ENCODE measurements at places on chromosomes 2 and 18.

DNA sequence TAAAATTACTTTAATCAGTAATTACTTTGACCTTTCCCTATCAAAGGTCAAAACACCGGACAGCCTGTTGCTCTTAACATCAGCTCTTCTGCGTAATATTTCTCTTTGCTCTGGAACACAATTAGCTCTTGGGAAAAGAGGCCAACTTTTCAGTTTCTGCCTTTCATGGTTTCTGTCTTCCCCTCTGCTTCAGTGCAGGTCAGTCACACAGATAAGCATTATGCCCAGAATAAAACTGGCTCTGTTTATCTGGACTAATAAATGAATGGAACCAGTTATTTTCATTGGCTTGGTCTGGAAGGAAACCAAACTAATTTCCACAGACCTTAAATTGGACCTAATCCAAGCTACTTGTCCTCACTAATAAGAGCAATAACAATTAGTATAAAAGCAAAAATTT, 26.2 kb upstream of the GALNT3 start:
- DNase-seq: no peak

DNA sequence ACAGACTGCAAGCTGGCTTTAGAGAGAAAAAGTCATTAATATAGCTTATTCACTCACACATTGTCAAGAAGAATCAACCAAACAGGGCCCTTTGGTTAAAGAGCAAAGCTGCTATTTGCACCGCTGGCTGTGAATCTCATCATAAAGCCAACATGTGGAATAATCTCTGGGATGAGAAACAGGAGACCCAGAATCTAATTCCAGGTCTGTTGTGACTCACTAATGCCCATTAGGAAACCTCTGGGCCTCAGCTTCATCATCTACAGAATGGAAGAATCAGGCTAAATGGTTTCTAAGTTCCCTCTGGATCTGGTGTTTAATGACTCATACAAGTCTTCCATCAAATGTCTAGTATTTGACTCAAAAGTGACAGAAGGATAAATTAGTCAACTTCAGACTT, 591.7 kb upstream of the DDX18 start:
- no peak for DNase-seq

GRCh38 chr2:181178130-181178529, 197.7 kb downstream of the UBE2E3 start:
- no peak for DNase-seq

DNA sequence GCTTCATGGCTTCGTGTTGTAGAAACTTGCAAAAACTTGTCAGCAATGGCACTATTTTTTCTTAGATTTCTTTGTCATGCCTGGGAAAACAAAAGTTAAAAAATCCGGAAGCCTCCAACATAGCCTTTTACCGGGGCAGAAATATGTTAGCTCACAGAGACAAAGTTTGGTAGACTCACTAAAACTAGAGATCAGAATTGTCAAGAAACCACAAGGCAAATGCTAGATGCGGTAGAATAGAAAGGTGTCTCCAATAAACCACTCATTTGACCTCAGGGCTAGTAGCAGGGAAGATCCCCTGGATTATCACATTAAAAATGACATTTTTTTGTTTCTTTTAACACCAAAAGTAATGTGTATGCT, 405 bp downstream of the CASP10 start:
- no peak for DNase-seq

DNA sequence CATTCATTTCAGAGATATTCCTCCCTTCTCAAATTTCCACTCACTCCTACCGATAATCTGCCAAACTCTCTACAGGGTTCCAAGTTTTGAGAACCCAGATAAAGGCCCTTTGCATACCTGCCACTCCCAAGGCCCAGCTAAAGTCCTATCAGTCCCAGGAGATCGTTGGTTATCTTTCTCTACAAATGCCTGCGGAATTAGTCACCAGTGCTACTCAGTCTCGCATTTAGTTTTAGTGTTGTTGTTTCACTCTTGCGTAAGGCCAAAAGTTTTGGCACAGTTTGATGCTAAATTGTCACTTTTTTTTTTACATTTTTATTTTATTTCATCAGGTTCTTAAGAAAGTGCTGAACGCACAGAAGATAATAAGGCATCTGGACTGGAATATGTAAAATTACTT, 29.2 kb upstream of the SETBP1 start:
- DNase-seq: peak; percentile 64

DNA sequence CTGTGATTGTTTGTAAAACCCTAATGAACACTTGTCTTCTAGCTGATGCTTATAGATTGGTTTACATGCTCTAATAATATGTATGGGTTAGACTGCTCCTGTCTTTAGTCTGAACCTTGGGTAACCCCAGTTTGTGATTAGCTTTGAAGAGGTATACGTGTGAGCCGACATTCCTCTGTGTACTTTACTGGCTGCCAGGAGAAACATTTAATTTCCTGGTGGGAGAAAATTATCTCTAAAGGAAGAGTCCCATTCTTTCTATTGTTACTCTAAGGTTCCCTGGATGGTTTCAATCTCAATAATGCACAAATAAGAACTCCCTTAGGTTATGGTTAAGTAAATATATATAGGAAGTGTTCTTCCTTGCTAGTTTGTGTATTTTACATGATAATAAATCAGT, 143.6 kb upstream of the ZSWIM2 start:
- DNase-seq: no peak

DNA sequence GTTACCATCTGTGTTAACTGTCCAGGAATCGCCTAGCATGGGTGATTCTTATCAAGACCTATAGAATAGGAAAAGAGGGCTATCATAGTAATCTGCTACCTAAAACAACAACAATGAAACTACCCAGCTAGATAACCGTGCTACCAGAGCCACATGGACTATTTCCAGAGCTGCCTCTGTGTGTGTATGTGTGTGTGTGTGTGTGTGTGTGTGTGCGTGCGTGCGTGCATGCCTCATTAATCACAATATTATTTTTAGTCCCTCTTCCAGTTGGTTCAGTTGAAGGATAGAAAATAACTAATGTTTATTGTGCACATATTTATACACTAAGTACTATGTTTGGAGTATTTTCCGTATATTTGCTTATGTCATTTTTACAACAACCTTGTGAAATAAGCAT, 201.1 kb downstream of the SP3 start:
- no peak for DNase-seq

DNA sequence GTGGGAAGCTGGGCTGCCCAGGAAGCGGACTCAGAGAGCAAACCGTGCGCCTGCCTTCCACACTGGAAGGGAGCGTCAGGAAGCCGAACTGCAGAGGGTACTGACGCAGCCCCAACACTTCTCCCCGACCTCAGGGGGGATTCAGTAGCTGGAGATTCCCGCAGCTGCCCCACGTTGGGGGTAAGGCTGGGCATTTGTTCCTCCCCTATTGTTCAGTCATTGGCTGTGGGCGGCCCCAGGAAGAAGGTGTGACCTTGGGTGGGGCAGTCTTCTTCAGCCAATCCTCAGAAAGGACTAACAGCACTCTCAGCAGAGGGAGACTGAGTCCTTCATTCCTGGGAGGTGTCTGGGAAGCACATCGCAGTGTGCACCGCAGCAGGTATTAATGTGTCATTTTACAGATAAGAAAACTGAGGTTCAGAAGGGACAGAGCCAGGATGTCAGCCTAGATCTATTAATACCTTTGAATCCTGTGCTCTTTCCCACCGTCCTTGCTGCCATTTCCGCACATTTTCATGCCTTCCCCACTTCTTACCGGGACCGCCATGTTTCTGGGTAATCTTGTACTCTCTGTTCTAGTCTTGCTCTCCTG, 12.1 kb upstream of the C18orf32 start:
- peak; percentile 12 for DNase-seq

DNA sequence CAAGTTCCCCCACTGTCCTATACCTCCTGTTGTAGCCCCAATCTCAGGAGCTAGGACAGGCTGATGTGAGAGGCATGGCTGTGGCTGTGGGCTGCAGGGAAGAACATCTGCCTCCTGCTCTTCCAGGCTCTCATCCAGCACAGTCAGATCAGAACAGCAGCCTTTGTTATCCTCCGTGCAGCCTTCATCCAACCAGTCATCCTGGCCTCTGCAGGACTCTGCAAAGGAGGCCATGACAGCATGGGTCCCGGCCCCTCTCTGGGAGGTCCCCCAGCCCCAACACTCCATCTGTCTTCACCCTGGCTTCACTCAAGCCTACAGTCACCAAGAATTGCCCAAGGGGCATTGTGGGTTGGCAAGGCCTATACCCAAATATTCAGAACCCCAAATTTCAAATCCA, 223.2 kb upstream of the COPS8 start:
- DNase-seq: peak; percentile 33

- no peak for DNase-seq
Observed at GRCh38 chr2:33602201-33602830, 3.2 kb upstream of the FAM98A start.

- no peak for DNase-seq
Observed at GRCh38 chr2:105853354-105854088, 108.8 kb downstream of the NCK2 start.

GRCh38 chr2:217231724-217232123, 371.9 kb upstream of the TNP1 start:
- DNase-seq: no peak

GRCh38 chr18:77132369-77133050, at the start of gene MBP:
TSS of gene MBP (minus strand) at chr18:77132783. CDS start at chr18:77105261, 27,522 bp downstream.
- peak; percentile 82 for DNase-seq

DNA sequence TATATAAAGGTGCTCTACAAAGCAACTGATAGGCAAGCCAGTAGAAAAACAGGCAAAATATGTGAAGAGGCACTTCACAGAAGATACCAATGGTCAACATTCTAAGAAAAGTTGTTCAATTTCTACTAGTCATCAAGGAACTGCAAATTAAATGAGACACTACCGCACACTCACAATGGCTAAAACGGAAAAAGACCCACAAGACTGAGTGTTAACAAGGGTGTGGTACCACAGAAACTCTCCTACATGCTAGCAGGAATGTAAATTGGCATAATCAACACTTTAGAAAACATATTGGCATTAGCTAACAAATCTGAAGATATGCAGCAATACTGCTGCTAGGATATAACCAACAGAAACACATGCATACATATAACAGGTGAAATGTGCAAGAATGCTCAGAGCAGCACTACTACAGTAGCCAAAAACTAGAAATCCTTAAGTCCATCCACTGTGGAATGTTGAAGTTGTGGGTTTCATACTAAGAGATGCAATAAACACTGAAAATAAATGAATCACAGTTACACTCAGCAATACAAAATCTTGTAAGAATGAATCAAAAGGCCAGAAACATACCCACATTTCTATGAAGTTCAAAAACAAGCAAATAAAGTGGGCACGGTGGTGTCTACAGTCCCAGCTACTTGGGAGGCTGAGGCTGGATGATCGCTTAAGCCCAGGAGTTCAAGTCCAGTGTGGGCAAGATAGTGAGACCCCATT, 9.2 kb downstream of the RNU4ATAC start:
- DNase-seq: no peak

- peak; percentile 69 for DNase-seq
Observed at GRCh38 chr2:219245148-219245898, at the start of the genes GLB1L and STK16. TSS of gene GLB1L (minus strand) at chr2:219245444. CDS start at chr2:219243573, 1,871 bp downstream. TSS of gene STK16 (plus strand) at chr2:219245479. CDS start at chr2:219246000, 521 bp downstream.

- no peak for DNase-seq
Observed at GRCh38 chr2:168120730-168121129, 126.7 kb downstream of the STK39 start.

DNA sequence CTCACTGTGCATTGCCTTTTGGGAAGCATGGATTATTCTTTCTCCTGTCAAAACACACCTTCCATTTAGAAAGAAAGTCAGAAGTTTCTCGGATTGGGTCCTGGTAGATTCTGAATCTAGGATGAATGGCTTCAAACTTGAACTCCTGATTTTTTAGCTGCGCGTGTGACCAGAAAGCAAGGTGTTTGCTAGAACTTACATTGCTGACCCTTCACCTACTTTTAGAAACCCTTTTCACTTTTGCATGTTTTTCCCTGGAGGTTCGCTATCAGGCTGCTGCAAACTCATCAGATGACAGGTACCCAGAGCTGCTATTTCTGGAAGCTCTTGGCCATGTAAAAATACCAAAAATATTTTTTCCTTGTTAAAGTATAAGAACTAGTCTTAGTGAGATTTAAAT, 132.0 kb downstream of the QPCT start:
- no peak for DNase-seq

GRCh38 chr2:29865512-29865911, 55.9 kb downstream of the ALK start:
- no peak for DNase-seq

GRCh38 chr2:85066874-85067351, 66.3 kb upstream of the TCF7L1 start:
- DNase-seq: peak; percentile 85

DNA sequence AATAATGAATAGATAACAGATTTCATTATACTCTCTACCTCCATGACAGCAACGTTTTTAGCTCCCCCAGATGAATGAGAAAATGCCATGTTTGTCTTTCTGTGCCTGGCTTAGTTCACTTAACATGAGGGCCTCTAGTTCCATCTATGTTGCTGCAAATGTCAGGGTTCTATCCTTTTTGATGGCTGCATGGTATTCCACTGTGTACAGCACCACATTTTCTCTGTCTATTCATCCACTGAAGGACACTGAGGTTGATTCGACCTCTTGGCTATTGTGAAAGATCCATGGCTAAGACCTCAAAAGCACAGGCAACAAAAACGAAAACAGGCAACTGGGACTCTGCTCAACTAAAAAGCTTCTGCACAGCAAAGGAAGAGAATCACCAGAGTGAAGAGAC, 264.6 kb downstream of the HDAC4 start:
- DNase-seq: no peak

DNA sequence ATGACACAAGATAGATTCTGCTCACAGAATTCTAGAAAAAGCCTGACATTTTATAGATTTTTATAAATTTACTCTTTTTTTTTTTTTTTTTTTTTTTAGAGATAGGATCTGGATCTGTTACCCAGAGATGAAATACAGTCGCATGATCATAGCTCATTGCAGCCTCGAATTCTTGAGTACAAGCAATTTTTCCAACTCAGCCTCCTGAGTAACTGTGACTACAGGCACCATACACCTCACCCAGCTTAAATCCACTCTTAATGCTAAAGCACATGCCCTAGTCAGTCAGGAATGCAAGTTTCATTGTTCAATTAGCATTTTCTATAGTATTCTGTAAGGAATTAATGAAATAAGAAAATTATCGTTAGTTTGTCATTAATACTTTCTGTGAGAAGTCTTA, 32.1 kb upstream of the WDR75 start:
- DNase-seq: no peak

DNA sequence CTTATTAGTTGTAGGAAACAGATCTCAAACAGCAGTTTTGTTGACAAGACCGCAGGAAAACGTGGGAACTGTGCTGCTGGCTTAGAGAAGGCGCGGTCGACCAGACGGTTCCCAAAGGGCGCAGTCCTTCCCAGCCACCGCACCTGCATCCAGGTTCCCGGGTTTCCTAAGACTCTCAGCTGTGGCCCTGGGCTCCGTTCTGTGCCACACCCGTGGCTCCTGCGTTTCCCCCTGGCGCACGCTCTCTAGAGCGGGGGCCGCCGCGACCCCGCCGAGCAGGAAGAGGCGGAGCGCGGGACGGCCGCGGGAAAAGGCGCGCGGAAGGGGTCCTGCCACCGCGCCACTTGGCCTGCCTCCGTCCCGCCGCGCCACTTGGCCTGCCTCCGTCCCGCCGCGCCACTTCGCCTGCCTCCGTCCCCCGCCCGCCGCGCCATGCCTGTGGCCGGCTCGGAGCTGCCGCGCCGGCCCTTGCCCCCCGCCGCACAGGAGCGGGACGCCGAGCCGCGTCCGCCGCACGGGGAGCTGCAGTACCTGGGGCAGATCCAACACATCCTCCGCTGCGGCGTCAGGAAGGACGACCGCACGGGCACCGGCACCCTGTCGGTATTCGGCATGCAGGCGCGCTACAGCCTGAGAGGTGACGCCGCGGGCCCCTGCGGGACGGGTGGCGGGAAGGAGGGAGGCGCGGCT, at the start of gene TYMS:
Gene TYMS (plus strand): TSS at position 343 of the 690 bp plus-strand sequence. CDS start 90 bp downstream, at position 433.
- no peak for DNase-seq
